ENCODE measurements at places on chromosomes 7 and 10. TPM values are rescaled to one million over a fixed set of nuclear protein-coding genes. Genes with fewer than 3 reads are reported as not detected.

The GIMAP8 gene
- total RNA-seq = 3.6 TPM

DNA sequence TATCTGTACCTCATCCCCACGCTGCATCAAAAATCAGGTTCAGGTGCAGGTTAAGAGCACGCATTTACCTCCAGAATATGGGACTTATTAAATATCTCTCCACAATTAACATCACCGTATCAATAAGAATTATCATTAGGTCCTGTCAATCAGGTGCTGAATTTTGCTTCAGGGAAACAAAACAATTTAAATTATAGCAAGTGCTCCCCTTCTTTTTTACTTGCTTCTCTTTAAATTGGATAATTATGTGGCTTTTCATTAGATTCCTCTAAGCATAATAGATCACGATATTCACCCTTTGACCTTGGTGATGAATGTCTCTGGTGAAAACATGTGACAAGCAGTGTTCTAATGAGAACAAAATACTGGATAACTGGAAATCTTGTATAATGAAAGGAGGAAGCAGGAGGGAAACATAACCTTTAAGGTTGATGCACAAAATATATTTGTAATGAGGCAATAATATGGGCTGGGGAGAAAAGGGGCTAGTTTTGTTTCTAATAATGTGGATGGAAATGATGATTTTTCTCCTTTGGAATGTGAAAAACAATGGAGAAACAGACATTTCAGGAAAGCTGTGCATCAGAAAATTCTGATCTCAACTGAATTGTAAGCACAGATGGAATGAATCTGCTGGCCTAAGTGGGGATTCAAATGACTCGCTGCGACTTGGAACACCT lies 166.9 kb downstream of the SNX10 start:
- no peak for DNase-seq

The COL28A1 gene
- not detected for total RNA-seq

DNA sequence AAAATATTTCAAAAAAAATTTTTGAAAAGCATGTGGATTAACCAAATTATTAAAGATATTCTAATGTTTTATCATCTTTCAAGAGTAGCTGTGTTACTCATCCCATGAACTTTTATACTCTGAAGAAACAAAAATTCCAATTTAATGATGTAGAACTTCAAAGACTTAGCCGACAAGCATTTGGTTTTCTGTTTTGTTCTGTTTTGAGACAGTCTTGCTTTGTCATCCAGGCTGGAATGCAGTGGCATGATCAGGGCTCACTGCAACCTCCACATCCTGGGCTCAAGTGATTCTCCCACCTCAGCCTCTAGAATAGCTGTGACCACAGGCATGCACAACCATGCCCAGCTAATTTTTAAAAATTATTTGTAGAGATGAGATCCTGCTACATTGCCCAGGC lies 17.8 kb upstream of the LCOR start:
- no peak for DNase-seq

- peak; percentile 60 for DNase-seq
Observed at GRCh38 chr10:101829561-101830315, 11.5 kb upstream of the OGA start.

- no peak for DNase-seq
Observed at GRCh38 chr10:51170518-51171245, 96.4 kb downstream of the PRKG1 start.

The ARHGEF35 gene
- 2.6 TPM for total RNA-seq

DNA sequence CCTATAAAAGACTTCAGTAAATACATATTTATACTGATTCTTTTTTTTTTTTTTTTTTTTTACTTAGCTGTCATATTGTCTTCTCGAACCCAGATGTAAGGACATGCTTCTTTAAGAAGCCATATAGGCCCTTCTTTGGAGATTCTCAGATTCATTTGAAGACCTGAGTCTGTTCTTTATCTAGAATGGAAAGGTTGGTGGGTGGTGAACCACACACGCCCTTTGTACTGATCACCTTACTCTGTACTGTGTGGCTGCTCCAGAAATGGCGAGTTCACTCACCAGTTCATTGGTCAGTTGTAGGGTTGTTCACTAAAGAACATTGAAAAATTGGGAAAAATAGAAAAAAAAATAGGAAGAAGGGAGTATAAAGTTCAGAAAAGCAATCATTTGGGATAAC lies 32.5 kb downstream of the LANCL2 start:
- DNase-seq = no peak

The PDK4 gene
- 0.33 TPM for total RNA-seq

- no peak for DNase-seq
Observed at GRCh38 chr7:54823776-54824175, 64.8 kb upstream of the SEC61G start.

The CUZD1 gene
- 1.3 TPM for total RNA-seq

DNA sequence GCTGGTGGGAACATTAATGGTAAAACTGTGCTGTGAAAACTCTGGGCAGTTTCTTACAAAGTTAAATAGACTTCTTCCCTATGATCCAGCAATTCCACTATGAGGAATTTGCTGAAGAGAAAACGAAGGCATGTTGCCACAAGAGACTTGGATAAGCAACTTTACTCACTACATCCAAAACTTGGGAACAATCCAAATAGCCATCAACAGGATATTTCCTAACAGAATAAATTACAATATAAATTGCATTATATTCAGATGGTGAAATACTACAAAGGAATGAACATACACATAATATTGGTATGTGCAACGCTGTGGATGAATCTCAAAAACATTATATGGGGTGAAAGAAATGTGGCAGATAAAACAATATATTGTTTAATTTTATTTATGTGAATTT lies 21.4 kb upstream of the MKI67 start:
- DNase-seq = no peak

The NPSR1 gene
- not detected for total RNA-seq

The SEMA3E gene
- not detected for total RNA-seq

DNA sequence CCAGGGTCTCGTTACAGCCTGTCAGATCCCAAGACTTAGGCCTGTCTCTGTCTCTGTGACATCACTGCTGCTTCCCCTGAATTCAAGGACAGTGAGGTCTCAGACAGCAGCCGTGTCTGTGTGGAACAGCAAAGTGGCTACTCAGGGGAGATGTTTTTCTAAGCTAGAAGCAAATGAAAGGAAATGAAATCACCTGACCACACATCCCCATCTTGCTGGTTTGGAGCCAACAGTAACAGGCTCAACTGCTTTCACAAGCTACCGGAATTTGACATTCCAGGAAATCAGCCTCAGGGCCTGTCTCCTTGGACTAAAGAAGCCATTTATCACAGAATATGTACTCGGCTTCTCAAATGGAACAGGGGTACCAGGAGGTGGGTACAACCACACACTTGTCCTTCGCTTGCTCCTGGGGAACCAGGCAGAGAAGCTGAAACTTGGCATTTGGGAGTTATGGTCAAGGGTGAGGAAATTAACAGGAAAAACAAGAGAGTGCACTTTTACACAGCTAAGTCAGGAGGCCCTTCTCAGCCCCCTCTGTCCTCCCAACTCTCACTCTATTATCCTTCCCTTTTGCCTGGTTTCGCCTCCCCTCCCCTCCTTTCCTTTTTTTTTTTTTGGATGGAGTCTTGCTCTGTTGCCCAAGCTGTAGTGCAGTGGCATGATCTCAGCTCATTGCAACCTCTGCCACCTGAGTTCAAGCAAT lies 73.2 kb downstream of the SPDYE5 start:
- DNase-seq = no peak

DNA sequence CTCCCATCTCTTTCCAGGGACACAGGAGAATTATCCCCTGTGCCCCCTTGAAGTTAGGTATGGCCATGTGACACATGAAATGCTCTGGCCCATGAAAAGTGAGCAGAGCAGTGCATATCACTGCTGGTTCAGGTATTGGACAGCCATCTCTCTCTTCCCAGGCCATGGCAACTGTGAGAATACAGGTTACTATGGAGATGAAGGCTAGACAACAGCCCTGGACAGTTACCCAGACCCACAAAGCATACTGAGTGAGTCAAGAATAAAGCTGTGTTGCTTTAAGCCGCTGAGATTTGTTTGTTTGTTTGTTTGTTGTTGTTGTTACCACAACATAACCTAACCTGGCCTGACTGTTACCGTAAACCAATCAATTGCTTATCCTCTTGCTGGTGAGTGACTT lies 722.3 kb downstream of the KCNMA1 start:
- DNase-seq = no peak

DNA sequence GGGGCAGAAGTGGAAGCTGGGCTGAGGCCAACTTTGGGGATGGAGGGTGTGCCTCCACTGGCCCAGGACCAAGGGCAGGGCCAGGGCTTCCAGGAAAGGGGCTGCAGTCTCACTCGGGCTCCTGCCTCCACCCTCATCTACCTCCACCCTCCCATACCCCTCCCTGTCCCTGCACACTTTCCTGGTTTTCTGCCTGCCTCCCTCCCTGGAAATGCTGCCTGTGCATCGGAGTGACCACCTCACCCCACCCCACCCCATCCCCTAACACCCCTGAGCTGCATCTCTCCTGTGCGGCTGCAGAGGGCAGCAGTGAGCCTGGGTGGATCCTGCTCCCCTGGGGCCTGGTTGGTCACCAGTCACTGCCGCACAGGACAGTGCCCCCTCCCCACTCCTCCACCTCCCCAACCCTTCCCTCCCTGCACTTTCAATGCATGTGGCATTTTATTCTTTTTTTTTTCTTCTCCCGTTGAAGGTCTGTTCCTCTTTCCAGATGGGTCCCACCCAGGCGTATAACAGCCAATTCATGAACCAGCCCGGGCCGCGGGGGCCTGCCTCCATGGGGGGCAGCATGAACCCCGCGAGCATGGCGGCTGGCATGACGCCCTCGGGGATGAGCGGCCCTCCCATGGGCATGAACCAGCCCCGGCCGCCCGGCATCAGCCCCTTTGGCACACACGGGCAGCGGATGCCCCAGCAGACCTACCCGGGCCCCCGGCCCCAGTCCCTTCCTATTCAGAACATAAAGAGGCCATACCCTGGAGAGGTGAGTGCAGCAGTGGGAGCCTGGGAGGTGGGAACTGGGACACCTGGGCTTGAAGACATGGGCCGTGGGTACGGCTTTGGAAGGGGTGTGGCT lies 54.1 kb upstream of the PPIF start:
- DNase-seq = peak; percentile 18

- DNase-seq = peak; percentile 44
Observed at GRCh38 chr10:88091490-88092061, 228.2 kb downstream of the PTEN start.

The GRID1 gene
- total RNA-seq = not detected

The GPRIN2 gene
- total RNA-seq = not detected

The PFKP gene
- total RNA-seq = 271 TPM

DNA sequence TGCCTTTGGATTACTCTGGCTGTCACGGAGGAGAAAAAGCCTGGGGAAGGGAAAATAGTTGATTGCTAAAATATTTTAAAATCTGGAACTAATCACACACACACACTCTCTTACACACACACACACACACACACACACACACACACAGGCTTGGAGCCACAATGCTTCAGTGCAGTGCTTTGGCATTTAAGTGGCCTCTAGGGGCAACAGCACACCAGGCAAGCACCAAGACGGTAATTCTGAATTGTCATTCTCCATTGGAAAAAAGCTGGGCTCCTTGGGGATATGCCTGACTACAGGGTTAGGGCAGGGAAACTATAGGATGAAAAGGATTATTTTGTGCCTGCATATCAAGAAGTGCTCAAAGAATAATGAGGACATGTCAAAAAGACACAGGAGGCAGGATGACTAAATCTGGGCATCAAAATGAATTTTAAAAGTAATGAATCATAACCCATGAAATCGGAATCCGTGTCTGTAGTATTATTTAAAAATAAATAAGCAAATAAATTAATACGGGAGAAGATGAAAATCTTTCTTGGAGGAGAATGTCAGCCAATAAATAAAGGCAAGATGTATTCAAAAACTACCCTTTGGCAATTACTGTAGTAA lies 30.4 kb upstream of the DDC start:
- no peak for DNase-seq

The NPC1L1 gene
- total RNA-seq = not detected

DNA sequence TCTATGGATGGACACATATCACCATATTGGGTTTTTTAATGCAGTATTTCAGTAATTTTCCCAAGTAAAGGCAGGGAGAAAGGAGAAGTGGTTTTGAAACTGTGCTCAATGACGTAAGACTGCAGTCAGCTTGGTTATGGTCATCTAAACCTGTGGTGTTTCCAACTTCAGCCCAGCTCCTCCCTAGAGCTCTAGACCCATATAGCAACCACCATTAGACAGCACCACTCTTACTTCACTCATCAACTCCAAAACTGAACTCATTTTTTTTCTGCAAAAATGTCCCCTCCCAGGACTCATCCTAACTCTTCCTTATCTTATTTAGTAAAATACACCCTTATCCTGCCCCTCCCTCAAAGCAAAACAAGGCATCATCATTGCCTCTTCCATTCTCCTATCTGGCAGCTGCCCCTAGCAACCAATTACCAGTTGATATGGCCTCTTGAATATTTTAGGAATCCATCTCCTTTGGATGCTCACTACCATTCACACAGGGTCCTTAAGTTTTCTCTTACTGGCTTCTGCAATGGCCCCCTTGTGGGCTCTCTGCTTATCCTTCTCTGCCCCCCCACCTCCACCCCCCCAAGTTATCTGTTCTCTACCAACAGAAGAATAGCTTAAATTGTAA lies 1.5 kb upstream of the RALA start:
- no peak for DNase-seq

The GBX1 gene
- not detected for total RNA-seq

The ZNF316 gene
- 32.6 TPM for total RNA-seq

The RPEL1 gene
- not detected for total RNA-seq

The CNPY4 gene
- 8.6 TPM for total RNA-seq

The ADRB1 gene
- not detected for total RNA-seq

GRCh38 chr7:156106107-156106426 lies 293.8 kb upstream of the SHH start:
- DNase-seq = no peak

The SMNDC1 gene
- 56.6 TPM for total RNA-seq

The BICC1 gene
- not detected for total RNA-seq

- no peak for DNase-seq
Observed at GRCh38 chr10:88063861-88064557, 200.6 kb downstream of the PTEN start.

The CPA5 gene
- total RNA-seq = not detected

DNA sequence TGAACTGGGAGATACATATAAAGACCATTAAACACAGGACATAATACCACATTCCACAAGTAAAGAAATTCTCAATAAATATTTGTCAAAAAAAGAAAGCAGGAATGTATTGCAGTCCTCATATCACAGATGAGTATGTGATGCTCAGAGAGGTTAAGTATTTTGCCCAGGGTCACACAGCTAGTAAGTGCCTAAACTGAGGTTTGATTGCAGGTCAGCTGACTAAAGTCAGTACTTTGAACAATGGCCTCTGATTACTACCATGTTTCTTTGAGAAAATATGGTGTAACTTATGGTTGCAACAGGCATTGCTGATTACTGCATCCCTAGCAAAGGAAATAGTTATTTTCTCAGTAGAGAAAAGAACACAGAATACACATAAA lies 267.1 kb downstream of the ELMO1 start:
- DNase-seq = no peak

The ADGRA1 gene
- total RNA-seq = not detected

DNA sequence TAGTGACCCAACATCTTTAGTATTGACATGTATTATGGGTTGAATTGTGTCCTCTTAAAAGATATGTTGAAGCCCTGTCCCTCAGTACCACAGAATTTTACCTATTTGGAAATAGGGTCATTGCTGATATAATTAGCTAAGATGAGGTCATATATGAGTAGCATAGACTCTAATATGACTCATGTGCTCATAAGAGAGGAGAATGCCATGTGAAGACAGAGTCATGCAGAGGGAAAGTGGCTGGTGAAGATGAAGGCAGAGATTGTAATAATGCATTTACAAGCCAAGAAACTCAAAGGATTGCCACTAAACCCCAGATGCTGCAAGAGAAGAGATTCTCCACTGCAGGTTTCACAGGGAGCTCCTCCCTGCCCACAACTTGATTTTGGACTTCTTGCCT lies 496.4 kb downstream of the KIF20B start:
- no peak for DNase-seq
